Fibroblast of villous mesenchyme (primary cell): ENCODE measurements at places on chromosomes 16 and 17. TPM values are rescaled to one million over a fixed set of nuclear protein-coding genes. Genes with fewer than 3 reads are reported as not detected.

DNA sequence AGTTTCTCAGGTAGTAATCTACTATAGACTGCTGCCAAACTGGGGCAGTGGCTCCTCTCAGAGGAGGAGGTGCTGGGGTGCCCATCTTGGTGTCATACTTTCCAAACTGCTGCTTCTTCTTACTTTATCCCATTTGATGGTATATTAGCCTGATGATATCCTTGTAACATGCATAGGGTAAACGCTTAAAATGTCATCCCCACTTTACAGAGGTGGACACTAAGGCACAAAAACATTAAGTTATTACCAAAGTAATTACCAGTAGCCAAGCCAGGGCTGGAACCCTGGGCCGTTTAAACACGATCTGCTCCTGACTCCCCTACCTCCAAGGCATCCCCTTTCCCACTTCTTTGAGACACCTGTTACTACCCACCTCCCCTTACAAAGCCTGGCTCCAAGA is 37.8 kb upstream of the CSNK2A2 start:
- DNase-seq: no peak

- peak; percentile 27 for DNase-seq
Measured at GRCh38 chr16:57284209-57284951, at the start of gene PLLP. TSS of gene PLLP (minus strand) at chr16:57284672. CDS start at chr16:57284540, 132 bp downstream.

DNA sequence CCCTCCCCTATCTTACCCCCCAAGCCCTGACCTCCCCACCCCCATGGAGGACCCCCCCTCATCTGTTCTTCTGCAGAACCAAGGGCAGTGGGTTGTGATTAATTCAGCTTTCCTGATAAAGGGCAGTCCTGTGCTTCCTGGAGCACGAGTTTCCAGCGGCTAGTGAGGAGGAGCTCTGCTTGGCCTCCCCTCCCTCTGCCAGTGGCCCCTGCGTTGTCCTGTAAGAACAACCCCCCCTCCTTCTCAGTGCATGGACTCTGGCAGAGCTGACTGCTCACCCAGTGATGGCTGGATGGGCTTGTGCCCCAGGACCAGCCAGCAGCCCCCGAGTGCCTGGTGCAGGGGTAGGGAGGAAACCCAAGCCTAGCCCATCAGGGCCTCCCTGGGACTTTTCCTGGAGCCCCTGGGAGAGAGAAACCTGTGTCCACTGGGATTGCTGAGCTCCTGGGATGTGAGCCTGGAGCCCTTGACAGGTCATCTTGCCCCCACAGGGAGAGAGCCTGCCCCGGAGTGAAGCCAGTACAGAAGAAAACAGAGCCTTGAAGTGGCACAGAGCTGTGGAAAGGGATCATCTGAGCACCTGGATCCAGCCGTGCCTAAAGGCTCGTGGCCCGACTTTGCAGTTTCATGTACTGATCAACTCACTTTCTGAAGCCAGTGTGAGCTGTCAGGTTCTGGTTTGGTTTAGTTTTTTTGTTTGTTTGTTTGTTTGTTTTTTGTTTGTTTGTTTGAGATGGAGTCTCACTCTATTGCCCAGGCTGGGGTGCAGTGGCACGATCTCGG is 26.5 kb downstream of the MMP15 start:
- DNase-seq: no peak

TTC19 gene
- total RNA-seq: 41.0 and 47.7 TPM in 2 replicates
